CD4-positive, alpha-beta T cell treated with Interleukin-12 subunit alpha and Interleukin-12 subunit beta, for 1 hour (primary cell): ENCODE measurements at places on chromosomes 1 and 21.

GRCh38 chr1:8523666-8524206 lies 205.8 kb downstream of the SLC45A1 start:
- DNase-seq: no peak

DNA sequence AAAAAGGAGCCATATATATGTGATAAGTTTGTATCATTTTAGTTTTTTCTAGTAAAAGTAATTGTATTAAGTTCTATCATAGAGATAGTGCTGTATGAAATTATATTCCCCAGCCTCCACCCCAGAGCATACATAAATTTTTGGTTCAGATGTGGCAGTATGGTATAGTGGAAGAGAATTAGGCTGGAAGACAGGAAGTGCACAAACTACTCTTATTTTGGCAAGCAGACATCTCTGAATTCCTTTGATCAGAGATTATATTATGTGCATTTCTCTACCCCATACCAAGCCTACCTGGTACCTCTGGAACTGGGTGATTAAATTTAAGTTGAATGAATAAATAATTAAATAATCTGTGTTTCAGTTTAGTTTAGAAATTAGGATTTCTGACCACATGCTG lies 55.9 kb downstream of the FNBP1L start:
- no peak for DNase-seq

- no peak for DNase-seq
Measured at GRCh38 chr21:40047993-40048730, 180.9 kb downstream of the PCP4 start.

- DNase-seq: no peak
Measured at GRCh38 chr1:61400131-61400770, 317.9 kb downstream of the NFIA start.

DNA sequence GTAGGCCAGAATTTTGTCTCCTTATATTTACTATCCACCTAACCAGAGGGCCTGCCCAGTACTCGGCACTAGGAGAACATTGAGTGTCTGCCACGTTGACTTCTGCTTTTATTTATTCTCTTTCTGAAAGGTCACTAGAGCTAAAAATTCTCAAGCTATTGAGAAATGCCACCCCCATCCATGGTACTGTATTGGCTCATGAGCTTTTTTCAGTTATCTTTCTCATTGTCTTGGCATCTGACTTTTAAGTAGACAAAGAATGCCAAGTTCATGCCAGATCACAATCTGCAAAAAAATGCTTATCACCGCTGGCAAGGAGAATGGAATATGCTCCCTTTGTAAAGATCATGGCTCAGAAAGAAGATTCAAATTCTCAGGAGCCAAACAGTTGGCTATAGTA lies 49.8 kb upstream of the MROH9 start:
- DNase-seq: no peak

DNA sequence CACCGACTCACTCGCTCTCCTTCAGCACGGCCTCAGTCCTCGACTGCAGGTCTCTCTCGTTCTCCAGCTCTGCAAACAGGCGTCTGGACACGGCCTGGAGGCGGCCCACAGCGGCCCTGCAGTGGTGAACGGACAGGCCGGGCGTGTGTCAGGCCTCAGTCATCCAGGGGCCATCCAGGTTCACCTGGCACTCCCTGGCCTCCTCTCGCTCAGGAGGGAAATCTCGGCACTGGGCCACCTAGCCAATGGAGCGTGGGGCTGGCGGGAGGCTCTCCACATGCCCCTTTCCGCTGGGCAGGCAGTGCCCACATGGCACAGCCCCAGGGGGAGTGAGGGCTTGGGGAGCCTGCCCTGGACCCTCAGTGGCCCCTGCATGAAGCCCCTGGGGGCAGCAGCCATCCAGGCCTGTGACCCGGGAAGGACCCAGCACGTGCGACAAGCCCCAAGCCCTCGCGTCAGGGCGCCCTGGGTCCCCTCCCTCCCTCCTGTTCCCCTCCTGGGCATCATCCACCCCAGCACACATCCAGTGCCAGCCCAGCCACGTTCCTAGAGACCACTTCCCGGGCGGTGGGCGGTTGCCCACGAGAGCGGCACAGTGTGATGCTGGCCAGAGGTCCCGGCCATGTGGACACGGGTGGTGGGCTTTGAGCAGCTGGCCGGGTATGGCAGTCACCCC lies 18.1 kb downstream of the CFAP74 start:
- no peak for DNase-seq

DNA sequence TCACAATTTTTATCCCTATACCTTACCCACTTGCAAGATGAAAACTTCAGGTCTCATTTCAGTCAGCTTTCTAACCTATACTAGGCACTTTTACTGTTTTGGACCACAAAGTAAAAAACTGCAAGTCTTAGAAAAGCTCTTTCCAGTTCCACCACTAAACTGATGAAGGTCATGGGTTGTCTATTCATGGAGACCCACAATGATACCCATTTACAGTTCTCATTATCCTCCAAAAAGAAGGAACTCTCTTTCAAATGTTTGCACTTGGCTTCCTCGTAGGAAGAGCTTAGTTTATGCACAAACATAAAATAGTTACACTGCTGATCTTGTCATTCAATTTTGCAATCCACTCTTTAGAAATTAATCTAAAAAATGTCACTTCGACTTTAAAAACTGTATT lies 9.3 kb downstream of the ZNF281 start:
- DNase-seq: no peak

DNA sequence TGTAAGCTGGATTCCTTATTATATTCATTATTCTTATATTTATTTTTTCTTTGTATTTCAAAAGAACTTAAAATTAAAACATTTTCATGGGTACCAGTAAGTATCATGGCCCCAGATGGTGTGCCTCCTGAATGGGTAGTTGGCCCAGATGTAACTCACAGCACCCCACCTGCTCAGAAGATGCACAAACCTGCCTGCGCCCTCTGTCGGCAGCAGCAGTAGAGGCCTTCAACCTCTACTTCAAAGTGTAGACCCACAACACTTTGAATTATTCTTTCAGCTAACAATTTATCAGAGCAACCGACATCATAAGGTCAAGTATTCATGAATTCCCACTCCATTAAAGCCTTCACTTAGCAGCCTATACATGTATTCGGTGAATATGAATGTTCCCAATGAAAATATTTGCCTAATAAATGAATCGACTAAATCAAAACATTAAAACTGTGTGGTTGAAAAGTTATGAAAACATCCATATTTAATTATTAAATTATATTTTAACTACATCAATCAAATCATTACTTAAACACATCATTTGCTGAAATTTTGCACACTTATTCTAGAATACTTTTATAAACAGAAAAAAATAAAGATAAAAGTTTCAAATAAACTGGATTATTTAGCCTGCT lies 25.4 kb downstream of the PIGM start:
- DNase-seq: peak; percentile 78

DNA sequence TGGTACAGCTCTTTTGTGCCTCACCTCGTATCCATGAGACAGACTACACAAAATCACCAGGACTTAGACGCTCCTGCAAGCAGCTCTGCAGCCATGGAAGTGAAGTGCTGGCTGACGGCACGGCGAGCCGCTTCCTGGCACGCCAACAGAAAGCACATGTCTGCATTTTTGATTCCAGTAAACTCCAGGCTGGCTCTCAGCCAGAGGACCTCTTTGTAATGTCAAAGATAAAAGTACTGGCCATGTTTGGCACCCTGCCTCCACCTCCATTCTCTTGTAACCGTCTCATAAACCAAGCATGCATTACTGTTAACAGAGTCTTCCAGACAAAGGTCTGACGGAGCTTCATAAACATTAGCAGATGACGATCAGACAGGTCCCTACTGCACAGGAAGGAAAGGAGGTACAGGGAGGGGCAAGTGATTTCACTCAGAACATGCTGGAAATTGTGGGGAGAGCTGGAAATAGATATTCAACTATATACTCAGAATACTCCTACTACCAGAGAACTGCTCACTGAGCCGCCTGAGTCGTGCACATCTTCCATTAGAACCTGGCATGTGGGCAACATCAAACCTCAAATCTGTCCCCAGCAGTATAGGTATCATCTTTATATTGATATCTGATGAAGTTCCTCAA lies 632.0 kb downstream of the SMYD3 start:
- DNase-seq: no peak

DNA sequence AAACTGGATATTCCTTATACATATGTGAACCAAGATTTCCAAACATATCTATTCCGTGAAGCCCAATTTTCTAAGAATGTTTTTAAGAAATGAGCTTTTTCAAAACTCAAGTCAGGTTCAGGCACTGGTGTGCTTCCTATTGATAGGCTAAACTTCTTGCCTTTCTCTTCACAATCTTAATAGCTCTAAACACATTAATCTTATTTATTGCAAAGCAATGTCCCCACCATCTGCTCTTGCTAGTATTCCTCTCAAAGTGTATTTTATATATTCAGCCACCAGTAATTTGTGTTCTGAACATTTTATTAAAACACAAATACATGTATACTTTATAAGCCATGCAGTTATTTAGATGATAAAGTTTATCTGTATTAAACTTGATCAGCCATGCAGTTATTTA lies 11.5 kb downstream of the ZNF281 start:
- no peak for DNase-seq

GRCh38 chr1:157105988-157106812 lies 6.6 kb upstream of the ETV3L start:
- DNase-seq: peak; percentile 11

GRCh38 chr1:224092601-224093000 lies 21.3 kb upstream of the FBXO28 start:
- DNase-seq: no peak

- no peak for DNase-seq
Measured at GRCh38 chr1:34743775-34744174, 11.1 kb upstream of the GJB5 start.

GRCh38 chr1:51101976-51102375 lies at the start of gene C1orf185:
Gene C1orf185 (plus strand): TSS chr1:51102228. CDS start chr1:51102234, 6 bp downstream.
- DNase-seq: no peak

DNA sequence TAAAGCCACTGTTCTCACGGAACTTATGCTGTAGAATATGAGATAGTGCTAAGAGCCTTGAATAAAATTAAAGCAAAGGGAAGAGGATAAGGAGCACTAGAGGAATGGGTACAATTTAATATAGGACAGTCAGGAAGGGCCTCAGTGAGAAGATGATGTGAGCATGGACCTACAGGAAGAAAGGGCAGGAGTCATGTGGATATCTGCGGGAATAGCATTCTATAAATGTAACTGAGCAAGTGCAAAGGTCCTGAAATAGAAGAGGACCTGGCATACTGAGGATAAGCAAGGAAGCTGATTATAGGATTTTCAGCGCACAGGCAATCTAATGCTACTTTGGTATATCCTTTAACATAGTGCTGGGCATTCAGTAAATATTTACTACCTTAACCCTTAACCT lies 12.6 kb upstream of the BCAS2 start:
- no peak for DNase-seq

GRCh38 chr1:18946550-18947381 lies 9.7 kb downstream of the IFFO2 start:
- DNase-seq: no peak

DNA sequence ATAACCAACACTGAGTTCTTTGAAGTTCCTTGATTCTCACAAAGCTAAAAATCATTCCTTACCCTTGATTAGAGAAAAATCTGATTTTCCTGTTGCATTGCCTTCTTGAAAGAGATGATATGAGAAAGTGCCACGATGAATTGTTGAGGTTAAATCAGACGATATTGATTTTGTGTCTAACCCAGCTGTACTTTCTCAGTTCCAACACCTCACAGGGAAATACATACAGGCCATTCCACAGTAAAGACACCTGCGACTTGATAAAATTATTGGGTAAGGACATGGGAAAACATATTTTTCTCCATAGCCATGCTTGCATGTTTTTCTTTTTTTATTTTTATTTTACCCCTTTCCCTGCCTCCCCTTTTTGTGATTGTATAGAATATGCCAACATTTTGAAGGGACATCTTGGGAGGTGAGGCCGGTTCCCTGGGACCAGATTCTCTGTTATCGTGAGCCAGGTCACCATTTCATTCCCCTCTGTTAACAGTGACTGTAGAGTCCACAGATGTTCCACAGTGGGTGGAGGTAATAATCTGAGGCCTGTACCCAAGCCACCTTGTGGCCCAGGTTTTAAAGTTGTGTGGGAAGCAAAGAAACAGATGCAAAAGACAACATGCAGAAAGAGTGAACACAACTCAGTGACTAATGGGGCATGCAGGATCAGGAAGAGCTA lies 255.4 kb upstream of the ST6GALNAC5 start:
- DNase-seq: no peak

GRCh38 chr1:3439346-3440299 lies 14.8 kb upstream of the ARHGEF16 start:
- DNase-seq: no peak

- DNase-seq: no peak
Measured at GRCh38 chr1:41731516-41732030, 187.1 kb downstream of the HIVEP3 start.

DNA sequence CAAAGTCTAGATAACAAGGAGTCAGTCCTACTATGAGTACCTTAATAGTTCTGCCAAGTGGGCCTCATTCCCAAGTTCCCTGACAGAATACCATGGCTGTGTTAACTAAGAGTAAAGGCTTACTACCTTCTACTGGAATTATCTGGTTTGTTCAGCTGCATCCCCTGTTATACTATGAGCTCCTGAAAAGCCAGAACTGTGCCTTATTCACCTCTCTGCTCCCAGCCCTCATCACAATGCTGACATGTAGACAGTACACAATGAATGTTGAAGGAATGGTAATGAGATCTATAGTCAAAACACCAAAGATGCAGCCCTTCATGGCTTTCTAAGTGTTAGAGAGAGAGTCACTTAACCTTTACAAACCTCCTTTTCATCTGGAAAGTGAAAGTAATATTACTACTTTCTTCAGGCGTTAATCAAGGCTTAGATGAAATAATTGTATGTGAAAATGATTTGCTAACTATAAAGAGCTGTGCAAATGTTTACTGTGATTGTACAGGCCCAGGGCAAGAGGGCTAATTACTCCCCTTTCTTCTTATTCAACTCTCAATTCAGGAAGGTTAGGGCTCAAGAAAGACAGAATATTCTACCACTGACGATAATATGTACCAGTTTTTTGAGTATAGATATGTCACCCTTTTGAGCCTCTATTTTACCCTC lies 70.3 kb upstream of the MROH9 start:
- DNase-seq: no peak

- DNase-seq: no peak
Measured at GRCh38 chr1:162670928-162671663, 38.8 kb downstream of the DDR2 start.

DNA sequence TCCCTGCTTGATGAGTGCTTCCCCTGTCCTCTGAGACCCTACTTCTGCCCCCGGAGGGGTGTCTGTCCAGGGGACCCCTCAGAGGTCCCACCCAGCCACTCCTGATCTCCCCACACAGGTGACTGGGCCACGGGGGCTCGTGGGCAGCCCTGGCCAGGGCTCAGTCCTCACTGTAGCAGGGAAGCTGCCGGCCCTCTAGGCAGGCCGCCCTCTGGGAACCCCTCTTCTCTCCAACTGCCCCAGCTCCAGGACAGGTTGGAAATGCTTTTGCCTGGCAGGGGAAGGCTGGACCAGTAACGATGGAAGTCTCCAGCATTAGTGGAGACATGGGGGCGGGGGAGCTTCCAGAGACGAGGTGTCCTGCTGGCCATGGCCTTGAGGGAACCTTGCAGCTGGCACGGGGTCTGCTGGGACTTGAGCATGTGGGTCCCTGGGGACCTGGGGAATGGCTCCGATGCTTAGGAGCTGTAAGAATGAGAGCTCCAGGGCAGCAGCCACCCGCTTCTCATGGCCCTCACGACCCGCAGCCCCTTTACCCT lies 3.1 kb upstream of the FNDC10 start:
- no peak for DNase-seq

- DNase-seq: no peak
Measured at GRCh38 chr1:99490031-99490430, 155.9 kb upstream of the PALMD start.
